Activated B cell treated with CpG ODN at 0.5 μM for 24 hours (primary cell): ENCODE measurements at places on chromosomes 16 and 17. TPM values are rescaled to one million over a fixed set of nuclear protein-coding genes. Genes with fewer than 3 reads are reported as not detected.
A peak's percentile ranks its signal among the peaks of the same experiment; 100 is the strongest.

GRCh38 chr17:37273409-37274051, 102.3 kb upstream of the C17orf78 start:
- H3K27me3 ChIP-seq = no peaks in the 10 kb centered on the region
- H3K4me1 ChIP-seq = no peaks in the 10 kb centered on the region
- DNase-seq = no peak
- H3K4me3 ChIP-seq = no peak overlapping the region
- H3K27ac ChIP-seq = no peak overlapping the region

- H3K27me3 ChIP-seq = peaks cover 6% of the 10 kb centered on the region
- H3K27ac ChIP-seq = no peak overlapping the region
- H3K36me3 ChIP-seq = no peaks in the 10 kb centered on the region
- no peaks in the 10 kb centered on the region for H3K4me1 ChIP-seq
Measured at GRCh38 chr17:50018909-50019308, 23.9 kb upstream of the DLX3 start.

- H3K36me3 ChIP-seq = no peaks in the 10 kb centered on the region
- no peak overlapping the region for H3K4me3 ChIP-seq
- no peak for DNase-seq
Measured at GRCh38 chr17:76937238-76937637, 69.0 kb downstream of the MGAT5B start.

- peaks cover 20% of the 10 kb centered on the region for H3K36me3 ChIP-seq
- no peak overlapping the region for H3K27ac ChIP-seq
- no peaks in the 10 kb centered on the region for H3K27me3 ChIP-seq
- peaks cover 33% of the 10 kb centered on the region for H3K4me1 ChIP-seq
- no peak for DNase-seq
- H3K4me3 ChIP-seq = no peak overlapping the region
Measured at GRCh38 chr16:81522108-81522701, 77.6 kb downstream of the CMIP start.

GRCh38 chr16:48852458-48852857, 242.5 kb upstream of the N4BP1 start:
- no peak for DNase-seq
- H3K27ac ChIP-seq = no peak overlapping the region
- no peaks in the 10 kb centered on the region for H3K36me3 ChIP-seq
- no peaks in the 10 kb centered on the region for H3K4me1 ChIP-seq

GRCh38 chr16:85753559-85753958, 2.7 kb upstream of the C16orf74 start:
- no peak for DNase-seq
- peaks cover 84% of the 10 kb centered on the region for H3K4me1 ChIP-seq
- peak overlapping the region; percentile 100 for H3K27ac ChIP-seq
- no peak overlapping the region for H3K4me3 ChIP-seq
- peaks cover 3% of the 10 kb centered on the region for H3K36me3 ChIP-seq

- no peak for DNase-seq
- no peaks in the 10 kb centered on the region for H3K4me1 ChIP-seq
- no peak overlapping the region for H3K27ac ChIP-seq
- H3K36me3 ChIP-seq = no peaks in the 10 kb centered on the region
- H3K27me3 ChIP-seq = no peaks in the 10 kb centered on the region
Measured at GRCh38 chr16:87795336-87795735, 29.6 kb upstream of the KLHDC4 start.

DNA sequence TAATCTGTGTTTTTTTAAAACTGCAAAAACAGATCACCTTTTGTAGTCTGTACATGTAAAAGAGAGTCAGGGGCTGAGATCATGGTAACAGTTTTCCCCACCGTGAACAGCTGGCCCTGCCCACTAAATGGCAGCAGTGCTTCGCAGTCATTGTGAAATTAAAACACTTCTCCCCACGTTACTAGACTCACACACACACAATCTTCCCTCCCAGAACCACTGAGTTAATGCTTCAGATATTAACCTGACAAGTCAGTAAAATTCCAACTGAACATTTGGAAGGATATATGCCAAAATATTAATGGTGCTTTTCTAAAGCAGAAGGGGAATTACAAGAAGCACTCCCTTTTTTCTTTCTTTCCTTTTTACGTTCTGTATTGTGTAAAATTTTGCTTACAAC, 1.2 kb upstream of the CD300LG start:
- no peak for DNase-seq
- H3K36me3 ChIP-seq = no peaks in the 10 kb centered on the region
- no peak overlapping the region for H3K27ac ChIP-seq

DNA sequence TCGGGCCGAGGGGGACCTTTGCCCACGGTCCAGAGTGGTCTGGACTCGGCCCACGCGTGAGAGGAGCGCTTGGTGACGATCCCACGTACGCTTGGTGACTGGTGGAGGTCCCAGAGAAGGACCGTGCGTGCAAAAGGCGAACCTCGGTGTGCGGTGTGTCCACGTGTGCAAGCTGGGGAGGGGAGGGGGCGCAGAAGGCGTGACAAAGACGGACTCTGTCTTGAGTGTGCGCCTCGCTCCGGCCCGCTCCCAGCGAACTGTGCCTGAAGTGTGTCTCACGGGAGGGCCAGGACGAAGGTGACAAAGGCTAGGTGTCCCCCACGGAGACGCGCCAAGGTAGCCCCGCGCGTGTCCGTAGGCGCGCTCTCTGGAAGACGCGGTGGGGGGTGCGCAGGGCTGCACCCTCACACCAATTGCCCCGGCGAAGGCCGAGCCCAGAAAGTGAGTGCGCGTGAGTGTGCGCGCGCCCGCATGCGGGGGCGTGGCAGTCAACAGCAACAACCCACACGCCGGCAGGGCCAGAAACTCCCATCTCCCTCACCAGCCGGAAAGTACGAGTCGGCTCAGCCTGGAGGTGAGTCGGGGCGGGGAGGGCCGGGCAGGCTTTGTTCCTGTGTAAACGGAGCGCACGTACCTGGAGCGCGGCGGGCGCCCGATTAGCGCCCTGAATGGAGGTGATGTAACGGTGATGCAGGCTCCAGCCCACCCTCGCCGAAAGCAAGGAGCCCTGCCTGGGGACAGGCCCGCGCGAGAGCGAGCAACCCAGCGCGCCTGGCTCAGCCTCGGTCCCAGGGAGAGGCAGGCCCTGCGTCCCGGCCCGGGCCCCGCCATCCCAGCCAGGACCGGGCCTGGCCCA, at the start of gene GPRC5C:
Gene GPRC5C, plus strand, starts transcription at position 521 of the 856 bp plus-strand sequence. CDS start 7,689 bp downstream, outside the sequence.
- H3K4me1 ChIP-seq = peaks cover 21% of the 10 kb centered on the region
- H3K27ac ChIP-seq = peak within 1 kb of the TSS; percentile 88
- peaks cover 45% of the 10 kb centered on the region for H3K27me3 ChIP-seq
- H3K4me3 ChIP-seq = peak within 1 kb of the TSS; percentile 73
- H3K36me3 ChIP-seq = no peaks in the 10 kb centered on the region

DNA sequence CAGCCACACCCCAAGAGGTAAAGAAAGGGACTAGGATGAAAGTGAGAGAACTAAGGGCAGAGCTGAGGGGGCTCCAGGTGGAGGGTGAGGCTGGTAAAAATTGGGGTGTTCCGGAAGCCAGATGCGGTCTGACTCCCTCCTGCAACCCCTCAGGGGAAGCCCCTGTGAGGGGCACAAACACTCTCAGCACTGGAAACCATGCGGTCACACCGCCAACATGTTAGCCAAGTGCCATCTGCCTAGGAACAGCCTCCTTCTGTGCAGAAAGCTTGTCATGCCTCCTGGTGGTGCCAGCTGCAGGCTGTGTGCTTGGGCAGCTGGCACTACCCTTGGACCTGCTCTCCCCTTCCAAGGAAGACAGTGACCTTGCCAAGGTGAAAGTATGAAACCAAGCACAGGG, 83.5 kb upstream of the RPL38 start:
- peaks cover 15% of the 10 kb centered on the region for H3K27me3 ChIP-seq
- DNase-seq = no peak
- no peaks in the 10 kb centered on the region for H3K4me1 ChIP-seq
- no peak overlapping the region for H3K27ac ChIP-seq
- H3K36me3 ChIP-seq = no peaks in the 10 kb centered on the region
- no peak overlapping the region for H3K4me3 ChIP-seq

- H3K27me3 ChIP-seq = no peaks in the 10 kb centered on the region
- no peaks in the 10 kb centered on the region for H3K4me1 ChIP-seq
- DNase-seq = no peak
- no peak overlapping the region for H3K4me3 ChIP-seq
Measured at GRCh38 chr17:82156284-82156925, 56.2 kb downstream of the CCDC57 start.

- no peaks in the 10 kb centered on the region for H3K27me3 ChIP-seq
- peak; percentile 58 for DNase-seq
- H3K27ac ChIP-seq = peak within 1 kb of the TSS; percentile 97
- peaks cover 43% of the 10 kb centered on the region for H3K36me3 ChIP-seq
- peak within 1 kb of the TSS; percentile 96 for H3K4me3 ChIP-seq
Measured at GRCh38 chr17:62064791-62065563, at the start of gene MED13. Gene MED13 (minus strand): TSS chr17:62065278. CDS start chr17:62065205, 73 bp downstream.

DNA sequence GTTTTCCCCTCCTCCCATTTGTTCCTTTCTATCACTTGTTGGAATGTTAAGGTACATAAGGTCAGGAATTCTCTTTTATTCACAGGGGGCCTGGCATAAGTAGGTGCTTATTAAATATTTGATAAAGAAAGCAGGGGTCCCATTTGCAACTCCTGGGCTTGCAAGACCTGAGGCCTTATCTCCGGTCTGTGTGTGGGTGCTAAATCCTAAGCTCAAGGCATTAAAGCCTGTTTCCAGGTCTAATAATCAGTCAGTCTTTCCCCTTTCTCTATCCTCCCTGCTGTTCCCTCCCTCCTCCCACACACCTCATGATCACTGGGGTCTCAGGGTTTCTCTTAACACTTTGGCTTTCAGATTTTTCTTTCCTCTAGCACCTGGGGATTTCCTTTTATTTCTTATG, 17.1 kb downstream of the NTN1 start:
- H3K27me3 ChIP-seq = peaks cover 2% of the 10 kb centered on the region
- no peak overlapping the region for H3K27ac ChIP-seq
- DNase-seq = no peak
- H3K4me1 ChIP-seq = no peaks in the 10 kb centered on the region

The HOXB7 gene
- 0.60 and 0.93 TPM in 2 replicates for total RNA-seq

The CORO1A gene
- 1,030 and 1,060 TPM in 2 replicates for total RNA-seq

The GPRC5C gene
- total RNA-seq = 14.0 and 17.0 TPM in 2 replicates

The TK2 gene
- total RNA-seq = 4.0 and 4.8 TPM in 2 replicates

The CD79B gene
- total RNA-seq = 706 and 757 TPM in 2 replicates

The CCL3 gene
- 74.4 and 74.5 TPM in 2 replicates for total RNA-seq
